ENCODE measurements at places on chromosomes 1 and 21.

GRCh38 chr1:188466539-188466938 lies 1637.8 kb downstream of the PLA2G4A start:
- DNase-seq = no peak

DNA sequence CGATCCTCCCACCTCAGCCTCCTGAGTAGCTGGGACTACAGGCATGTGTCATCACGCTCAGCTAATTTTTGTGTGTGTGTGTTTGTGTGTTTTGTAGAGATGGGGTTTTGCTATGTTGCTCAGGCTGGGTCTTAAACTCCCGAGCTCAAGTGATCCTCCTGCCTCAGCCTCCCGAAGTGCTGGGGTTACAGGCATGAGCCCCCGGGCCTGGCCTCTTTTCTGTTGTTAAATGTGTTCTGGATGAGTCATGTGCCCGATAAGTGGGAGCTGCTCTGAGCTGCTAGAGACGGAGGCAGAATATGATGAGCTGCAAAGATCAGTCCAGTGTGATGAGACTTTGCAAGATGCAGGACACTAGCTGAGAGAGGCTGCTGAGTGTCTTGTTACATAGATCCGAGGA lies 75.5 kb downstream of the VPS13D start:
- no peak for DNase-seq

DNA sequence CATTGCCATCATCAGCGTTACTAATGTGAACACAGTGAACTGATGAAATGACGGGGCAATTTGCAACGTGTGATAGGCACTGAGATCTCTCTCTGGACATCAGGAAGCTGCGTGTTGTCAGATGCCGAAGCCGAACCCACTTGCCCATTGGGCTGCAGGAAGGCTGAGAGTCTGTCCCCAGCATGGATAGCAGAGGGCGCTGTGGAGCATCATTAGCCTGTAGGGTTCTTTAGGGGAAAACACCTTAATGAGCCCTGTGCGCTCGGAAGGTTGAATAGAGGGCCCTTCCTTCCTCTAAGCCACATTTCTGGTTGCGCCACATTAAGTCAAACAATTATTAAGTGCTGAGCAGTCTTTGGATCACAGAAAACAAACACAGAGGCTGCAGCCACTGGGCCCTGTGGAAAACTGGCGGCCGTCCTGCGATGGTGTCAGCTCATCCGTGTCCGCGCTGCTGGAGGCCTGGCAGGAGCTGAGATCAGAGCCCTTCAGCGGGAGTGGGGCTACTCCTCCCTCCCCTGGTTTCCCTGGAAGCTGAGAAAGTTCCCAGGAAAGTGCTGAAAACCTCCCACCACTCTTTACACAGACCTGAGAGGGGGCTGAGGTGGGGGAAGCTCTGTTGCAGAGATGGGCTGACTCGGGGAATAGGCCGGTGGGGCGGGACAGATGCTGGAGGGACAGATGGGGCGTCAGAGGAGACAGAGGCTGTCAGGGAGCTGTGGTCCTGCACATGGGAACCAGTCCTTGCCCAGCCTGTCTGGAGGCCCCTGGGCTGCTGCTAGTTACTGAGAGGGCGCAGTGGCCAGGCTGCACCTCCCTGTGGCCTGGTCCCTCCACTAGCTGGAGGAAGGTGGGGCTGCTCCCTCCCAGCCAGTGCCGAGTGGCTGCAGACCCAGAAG lies 12.7 kb downstream of the TFF2 start:
- DNase-seq = peak; percentile 66

DNA sequence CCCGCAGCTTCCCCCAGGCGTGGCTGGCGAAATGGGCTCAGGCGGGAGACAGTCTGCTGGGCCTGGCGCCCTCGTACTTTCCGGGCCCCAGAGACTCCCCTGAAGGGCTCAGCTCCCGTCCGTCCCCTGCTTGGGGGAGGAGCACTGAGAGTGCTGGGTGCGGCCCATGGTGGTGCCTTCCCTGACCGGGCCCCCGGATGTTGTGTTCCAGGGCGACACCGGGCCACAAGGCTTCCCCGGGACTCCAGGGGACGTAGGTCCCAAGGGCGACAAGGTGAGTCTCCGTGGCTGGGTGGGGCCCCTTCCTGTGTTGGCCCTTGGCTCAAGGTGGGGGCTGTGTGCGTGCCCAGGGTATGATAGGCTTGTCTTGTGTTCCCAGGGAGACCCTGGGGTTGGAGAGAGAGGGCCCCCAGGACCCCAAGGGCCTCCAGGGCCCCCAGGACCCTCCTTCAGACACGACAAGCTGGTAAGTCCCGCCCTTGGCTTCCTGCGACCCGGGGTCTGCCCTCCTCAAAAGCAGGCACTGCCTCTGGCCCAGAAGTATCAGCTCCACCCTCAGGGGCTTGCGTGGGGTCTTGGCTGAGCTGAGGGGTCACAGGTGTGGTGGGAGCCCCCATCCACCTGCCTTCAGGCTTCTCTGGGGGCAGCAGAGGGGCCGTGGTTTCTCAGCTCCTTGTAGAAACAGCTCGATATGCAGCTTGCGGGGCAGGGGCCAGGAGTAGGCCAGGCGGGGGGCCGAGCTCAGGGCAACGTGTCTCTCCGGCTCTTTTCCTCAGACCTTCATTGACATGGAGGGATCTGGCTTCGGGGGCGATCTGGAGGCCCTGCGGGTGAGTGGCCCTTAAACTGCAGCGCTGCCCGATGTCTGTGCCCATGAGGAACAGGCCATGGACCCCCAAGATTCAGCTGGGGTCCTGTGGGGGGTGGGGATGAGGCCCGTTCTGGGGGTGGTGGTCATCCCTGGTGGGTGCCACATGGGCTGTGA lies 62.3 kb downstream of the SLC19A1 start:
- no peak for DNase-seq

DNA sequence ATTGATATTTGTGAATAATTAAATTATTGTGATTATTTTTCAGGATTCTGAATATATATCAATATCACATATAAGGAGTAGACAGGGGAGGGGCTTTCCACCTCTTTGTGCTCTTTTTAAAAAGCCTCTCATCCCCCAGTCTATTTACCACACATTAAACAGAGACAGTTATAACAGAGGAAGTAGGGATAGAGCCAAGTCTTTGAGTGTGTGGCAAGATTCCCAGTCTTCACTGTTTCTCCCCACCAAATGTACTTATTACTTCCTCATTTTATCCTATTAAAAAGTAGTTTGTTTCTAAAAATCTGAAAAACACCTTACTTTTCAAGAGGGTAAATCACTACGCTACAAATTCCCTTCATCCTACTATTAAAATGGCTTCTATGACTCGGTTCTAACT lies 46.7 kb downstream of the EPS15 start:
- no peak for DNase-seq
